Right lung (tissue), 10 donors: ENCODE measurements at places on chromosomes 6 and 20.

DNA sequence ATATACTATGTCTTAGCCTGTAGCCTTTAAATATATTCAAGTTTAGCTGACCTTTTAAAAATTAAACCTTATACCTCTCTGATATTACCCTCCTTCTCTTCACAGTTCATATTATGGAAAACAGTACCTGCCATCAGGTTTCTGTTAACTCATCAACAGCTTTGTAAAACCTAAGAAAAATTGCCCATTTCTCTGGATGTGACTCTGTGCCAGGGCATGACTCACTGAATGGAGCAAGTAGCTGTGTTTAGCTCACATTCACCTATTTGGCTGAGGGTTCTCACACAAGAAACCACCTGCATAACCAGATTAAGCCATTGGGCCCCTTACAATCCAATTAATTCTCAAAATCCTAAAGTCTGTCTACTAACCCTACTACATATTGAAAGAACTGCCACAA lies 678.8 kb upstream of the MARCKS start:
- no peak for DNase-seq

DNA sequence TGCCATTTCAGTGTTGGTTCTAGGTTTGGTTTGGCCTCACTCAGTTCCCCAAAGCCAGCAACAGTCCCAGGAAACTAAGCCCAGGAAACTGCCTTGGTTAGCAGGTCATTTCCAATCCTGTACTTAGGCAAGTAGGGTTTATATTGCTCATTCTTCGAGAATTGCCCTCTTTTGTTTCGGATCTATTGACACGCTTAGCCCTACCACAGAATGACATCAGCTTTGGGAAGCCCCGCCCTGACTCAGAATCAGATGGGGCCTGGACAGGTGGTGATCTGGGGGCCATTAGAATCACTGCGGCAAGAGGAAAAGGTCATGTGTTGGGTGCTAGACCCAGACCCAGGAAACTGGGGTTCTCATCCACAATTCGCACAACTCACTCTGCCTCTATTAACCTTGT lies 578.2 kb downstream of the QKI start:
- DNase-seq, result no peak

- DNase-seq, result no peak
Observed at GRCh38 chr20:9499126-9499899, 15.1 kb upstream of the LAMP5 start.

GRCh38 chr6:72219536-72219935 lies 333.2 kb downstream of the RIMS1 start:
- DNase-seq, result no peak

DNA sequence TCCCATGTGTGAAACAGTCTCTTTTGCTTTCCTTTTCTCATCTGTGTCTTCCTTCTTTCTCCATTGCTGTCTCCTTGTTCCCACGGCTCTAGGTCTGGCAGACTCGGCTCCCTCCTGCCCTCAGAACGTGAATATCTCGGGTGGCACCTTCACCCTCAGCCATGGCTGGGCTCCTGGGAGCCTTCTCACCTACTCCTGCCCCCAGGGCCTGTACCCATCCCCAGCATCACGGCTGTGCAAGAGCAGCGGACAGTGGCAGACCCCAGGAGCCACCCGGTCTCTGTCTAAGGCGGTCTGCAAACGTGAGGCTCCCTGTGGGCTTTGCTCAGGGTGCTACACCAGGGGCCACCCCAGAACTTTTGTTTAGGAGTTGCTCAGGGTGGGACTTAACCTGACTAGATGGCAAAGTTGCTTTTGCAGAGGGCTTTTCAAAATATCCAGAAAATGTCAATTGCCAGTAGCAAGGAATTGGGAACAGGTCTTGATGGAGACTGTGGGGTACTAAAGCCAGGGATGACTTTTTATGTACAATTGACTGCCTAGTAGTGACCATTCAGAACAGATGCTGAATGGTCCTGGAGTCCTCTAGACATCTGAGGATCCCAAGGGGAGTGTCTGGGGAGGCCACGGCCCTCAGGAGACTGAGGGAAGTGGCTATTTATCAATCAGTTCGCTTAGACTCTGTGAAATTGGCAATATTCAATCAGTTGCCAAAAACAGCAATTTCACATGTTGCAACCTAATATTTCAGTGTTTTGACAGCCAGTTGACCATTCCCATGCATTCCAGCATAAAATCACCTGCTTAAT lies 550 bp downstream of the C2 start:
- DNase-seq, result no peak

DNA sequence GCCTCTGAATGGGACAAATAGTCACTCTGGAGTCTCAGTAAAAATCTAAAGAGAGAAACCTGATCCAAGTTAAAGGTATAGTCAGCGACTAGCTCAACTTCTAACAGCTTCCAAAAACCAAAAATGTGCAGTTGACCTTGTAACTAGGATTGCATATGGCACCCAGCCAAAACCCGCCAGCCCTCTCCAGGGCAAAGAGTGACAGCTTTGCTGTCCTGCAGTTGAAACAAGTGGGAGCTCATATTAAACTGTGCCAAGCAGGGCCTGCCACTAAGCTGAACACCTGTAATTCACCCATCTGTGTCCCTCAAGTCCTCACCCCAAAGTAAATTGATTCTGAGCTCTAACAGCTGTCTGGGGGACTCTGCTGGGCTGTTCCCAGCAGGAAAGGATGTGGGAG lies 695.3 kb downstream of the MAFB start:
- DNase-seq, result no peak

GRCh38 chr6:88975369-88975768 lies 12.0 kb upstream of the RNGTT start:
- DNase-seq, result no peak

DNA sequence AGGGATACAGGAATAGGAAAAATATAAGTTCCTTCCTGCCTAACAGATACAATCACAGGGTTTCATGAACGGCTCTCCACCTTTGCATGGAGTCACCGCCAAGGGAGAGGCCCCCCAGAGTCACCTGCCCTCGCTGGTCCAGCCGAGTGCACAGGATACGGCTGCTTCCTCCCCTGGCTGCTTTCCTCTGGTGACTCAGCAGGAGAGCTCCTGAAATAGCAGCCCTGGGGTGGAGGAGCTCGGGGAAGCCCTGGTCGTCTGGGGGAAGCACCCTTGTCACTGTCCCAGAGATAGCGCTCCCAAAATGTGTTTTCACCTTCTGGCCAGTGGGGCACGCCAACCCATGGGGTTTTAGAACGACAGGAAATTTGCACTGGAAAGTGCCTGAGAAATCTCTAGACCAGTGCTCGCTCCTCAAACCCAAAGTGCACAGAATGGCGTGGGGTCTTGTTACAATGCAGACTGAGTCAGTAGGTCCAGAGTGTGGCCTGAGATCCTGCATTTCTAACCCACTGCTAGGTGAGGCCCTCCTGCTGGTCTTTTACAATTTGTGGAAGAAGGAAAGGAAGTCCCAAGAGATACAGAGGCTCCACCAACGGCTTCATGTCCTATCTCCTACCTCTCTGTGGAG lies 35.9 kb upstream of the FAM50B start:
- DNase-seq, result no peak

DNA sequence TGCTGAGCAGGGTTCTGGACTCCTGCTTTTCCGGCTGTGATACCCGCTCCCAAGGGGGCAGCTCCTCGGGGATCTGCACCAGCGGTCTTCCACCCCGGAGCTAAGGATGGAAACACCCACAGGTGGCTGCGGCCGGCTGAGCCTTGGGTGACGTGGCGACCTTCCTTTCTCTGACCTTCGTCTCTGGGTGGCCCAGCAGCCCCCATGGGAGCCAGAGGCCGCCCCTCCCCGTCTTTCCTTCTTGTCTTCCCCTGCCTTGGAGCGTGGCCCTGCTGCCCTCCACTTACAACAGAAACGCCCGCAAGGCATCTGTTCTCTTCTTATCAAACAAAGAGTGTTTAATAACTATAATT lies 405.7 kb downstream of the TAF4 start:
- no peak for DNase-seq

DNA sequence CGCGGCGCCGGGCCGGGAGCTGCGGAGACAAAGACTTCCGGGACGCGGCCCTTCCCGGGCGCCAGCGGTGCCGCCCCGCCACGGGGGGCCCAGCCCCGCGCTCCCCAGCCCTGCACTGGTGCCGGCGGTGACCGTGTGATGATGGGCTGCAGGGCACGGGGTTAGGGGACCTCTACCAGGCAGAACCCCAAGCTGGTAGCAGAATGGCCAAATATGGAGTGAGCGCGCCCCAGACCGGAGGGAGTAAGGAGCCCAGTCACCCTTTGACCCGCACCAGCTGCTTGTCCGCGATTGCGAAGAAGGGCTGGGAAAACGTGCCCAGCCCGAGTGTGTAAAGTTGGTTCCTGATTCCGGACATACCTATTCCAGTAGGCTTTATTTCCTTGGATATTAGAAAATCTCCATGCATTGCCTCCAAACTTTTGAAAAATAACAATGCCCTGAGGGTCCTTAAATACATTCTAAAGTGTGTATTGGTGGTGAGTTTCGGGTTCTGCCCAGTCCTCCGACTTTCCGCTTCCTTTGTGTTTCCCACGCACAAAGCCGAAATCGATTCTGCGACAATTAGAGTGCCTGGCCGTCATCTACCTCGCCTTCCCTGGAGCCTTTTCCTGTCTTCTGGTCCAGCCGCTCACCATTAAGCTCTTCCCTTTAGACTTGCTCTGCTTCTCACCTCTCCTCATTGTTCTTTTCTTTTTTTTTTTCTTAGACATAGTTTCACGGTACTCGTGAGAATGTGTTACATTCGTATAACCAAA lies 1.1 kb downstream of the ABRACL start:
- peak; percentile 51 for DNase-seq

- no peak for DNase-seq
Observed at GRCh38 chr6:45514454-45515230, 136.9 kb upstream of the SUPT3H start.

GRCh38 chr20:48594533-48594932 lies 233.3 kb downstream of the PREX1 start:
- DNase-seq, result no peak

- DNase-seq, result peak; percentile 34
Observed at GRCh38 chr20:20568604-20569205, 143.7 kb downstream of the RALGAPA2 start.

DNA sequence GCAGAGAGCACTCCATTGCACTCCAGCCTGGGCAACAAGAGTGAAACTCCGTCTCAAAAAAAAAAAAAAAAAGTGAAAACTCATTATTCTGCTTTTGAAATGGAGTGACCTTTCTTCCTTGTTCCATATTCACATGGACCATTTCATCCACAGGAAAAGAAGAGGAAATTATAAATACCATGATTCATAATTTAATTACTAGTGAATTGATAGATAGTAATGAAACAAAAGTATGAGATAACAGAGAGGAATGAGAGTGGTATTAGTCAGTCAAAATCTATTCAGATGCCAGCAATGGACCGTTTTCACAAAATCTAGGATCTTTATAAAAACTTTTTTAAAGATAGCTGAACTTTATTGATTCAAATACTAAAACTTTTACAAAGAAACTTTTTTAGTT lies 443.1 kb upstream of the FLRT3 start:
- DNase-seq, result no peak

DNA sequence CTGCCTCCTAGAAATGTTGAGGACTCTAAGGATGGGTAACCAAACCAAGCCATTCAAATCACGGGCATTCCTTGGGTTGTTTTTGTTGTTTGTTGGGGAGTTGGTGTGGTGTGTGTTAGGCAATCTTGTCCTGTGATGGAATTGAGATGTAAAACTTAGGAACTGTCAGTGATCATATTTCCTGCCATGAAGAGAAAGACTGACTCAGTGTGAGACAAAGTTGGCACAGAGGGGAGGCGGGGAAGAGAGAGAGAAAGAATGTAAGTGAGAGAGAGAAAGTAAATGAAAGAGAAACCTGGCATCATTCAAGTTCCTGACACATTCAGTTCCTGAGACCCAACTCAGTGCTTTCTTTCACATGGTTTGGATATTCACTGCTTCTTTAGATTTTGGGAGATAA lies 21.6 kb upstream of the FBXO30 start:
- no peak for DNase-seq

- no peak for DNase-seq
Observed at GRCh38 chr6:148608199-148608951, 138.5 kb upstream of the UST start.

- DNase-seq, result no peak
Observed at GRCh38 chr6:125987026-125987617, 782 bp downstream of the TRMT11 start.

DNA sequence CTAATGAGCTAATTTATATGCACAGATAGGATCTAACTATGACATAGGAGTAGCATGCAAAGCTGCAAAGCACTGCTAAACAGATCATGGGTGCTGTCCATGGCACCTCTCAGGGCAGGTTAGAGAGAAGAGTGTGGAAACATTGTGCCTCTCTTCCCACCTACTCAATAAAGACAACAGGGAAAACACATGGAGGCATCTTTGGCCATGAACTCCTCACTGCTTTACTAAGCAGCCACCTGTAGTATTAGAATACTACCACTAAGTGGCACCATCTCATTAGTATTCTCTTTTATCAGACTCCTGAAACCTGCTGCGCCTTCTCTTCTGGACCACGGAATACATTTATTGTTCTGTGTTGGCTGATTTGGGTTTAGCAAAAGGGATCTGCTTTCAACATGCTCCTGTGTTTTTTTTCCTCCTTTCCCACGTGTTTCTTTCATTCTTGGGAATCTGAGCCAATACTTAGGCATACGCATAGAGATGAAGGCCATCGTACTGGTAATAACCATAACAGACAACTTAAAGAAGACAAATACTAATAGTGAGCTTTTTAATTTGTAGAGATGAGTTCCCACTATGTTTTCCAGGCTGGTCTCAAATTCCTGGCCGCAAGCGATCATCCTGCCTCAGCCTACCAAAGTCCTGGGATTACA lies 9.4 kb upstream of the HDDC2 start:
- DNase-seq, result no peak

GRCh38 chr6:17740559-17741220 lies 34.0 kb upstream of the NUP153 start:
- DNase-seq, result no peak

DNA sequence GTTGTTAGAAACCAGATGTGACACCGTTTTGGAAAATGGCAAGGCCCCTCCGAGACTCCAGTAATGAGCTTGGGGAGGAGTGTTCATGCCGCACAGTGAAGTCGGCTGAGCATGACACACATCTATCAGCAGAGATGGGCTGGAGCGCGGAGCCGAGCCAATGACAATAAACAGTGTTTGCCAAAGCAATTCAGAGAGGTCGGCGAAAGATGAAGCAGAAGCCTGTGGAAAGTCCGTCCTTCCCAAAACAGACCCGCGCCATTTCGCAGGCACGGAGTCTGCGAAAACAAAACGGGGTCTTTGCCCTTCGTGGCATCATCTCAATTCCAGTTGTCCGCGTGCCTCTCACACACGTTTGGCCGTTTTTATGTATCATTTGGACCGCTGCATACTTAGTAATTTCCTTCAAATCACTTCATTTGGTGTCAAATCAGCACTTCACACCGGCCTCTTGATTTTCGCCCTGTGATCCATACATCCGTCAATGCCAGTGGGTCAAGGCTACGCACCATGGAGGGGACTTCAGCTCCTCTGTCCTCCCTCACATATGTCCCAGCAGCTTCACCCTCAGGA lies 71.3 kb downstream of the SULF2 start:
- no peak for DNase-seq

GRCh38 chr6:116165596-116165995 lies 39.7 kb upstream of the COL10A1 start:
- DNase-seq, result no peak

DNA sequence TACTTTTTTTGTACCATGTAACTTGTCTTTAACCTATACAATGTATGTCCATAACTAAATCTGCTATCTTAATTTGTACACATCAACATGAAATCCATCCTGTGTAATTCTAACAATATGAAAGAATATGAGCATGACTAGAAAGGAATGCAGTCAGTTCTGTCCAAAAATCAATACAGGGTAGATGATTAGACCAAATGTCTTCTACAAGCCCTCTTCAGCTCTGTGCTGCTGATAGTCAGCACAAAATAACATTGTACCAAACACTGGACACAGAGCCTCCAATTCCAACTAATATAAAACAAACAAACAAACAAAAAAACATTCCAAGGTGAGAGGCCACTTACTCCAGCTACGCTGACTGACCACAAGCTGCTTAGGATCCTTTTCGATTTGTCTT lies 301.4 kb upstream of the IRAK1BP1 start:
- no peak for DNase-seq
